ENCODE measurements at places on chromosomes 2 and 18. TPM values are rescaled to one million over a fixed set of nuclear protein-coding genes. Genes with fewer than 3 reads are reported as not detected.

Gene TPO
- total RNA-seq, result 0.39 TPM

Gene NTSR2
- total RNA-seq, result not detected

Gene SIX3
- not detected for total RNA-seq

DNA sequence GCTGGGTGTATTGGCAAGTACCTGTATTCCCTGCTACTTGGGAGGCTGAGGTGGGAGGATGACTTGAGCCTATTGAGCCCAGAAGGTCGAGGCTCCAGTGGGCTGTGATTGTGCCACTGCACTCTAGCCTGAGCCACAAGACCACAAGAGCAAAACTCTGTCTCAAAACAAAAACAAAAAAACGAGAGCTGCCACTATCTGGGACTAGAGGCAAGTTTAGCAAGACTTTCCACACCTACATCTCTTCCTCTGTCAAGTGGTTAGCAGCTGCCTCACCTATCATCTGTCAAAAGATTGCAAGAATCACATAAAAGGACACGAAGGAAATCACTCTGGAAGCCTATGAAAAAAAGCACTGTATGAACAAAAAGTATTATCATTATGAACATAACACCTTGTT lies 55.2 kb upstream of the RIOK3 start:
- DNase-seq, result no peak
- H3K36me3 ChIP-seq, result no peaks in the 10 kb centered on the region
- peaks cover 5% of the 10 kb centered on the region for H3K4me1 ChIP-seq

DNA sequence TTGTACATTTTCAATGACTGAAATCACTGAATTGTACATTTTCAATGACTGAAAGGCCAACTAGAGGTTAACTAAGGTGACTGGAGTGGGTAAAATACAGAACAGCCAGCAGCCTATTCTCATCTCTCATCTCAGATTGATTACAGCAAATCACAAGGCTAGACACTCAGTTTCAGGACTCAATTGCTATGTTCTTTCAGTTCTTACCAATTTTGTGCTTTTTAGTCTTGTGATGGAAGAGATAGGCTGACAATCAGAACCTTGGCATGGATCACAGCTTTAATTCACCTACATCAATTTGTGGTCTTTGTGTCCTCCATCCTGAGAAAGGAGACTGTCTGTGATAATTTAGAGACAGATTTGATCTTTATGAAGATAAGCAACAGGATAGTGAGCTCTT lies 124.7 kb downstream of the GULP1 start:
- H3K27me3 ChIP-seq, result no peaks in the 10 kb centered on the region
- no peaks in the 10 kb centered on the region for H3K4me1 ChIP-seq
- H3K27ac ChIP-seq, result no peak overlapping the region
- DNase-seq, result no peak
- no peak overlapping the region for H3K4me3 ChIP-seq

DNA sequence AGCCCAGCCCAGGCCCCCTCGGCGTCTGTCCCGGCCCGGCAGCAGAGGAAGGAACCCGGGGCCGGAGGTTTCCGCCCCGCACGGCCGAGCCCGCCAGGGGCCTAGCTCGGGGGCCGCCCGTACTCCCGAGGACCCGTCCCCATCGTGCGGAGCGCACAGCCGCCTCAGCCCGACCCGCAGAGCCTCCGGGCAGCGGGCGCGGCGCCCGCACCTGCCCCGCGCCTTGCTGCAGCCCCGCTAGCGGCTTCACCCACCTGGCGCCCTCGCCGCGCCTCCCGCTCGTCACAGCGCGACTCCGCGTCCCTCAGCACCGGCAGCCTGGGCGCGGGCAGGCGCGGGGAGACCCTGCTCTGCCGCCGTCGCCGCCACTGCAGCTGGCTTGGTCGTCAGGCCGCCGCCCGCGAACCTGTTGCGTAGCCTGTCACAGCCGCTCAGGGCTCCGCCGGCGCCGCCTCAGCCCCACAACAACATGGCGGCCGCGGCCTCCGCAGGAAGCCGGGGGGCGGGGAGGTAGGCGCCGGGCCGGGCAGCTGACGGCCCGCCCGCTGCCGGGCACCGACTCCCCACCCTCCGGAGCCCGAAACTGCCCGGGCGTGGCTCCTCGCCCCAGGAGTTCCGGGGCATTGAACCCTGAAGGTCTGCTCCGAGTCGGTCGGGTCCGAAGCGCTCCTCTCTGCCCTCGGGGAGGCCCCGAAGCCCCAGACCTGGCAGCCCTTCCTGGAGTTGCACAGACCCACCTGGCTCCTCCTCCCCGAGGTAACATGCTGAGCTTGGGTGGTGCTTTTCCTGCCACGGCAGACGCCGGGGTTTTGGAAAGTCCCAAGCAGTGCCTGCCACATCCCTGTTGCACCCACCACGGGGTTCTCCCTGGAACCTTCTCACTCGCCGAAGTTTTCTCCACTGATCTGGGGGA lies at the start of gene ITSN2:
TSS of gene ITSN2 (minus strand) at position 487 of the 913 bp plus-strand sequence. CDS start 32,454 bp downstream, outside the sequence.
- peaks cover 35% of the 10 kb centered on the region for H3K4me1 ChIP-seq
- DNase-seq, result peak; percentile 96
- peak within 1 kb of the TSS; percentile 97 for H3K27ac ChIP-seq

- H3K4me1 ChIP-seq, result no peaks in the 10 kb centered on the region
- no peaks in the 10 kb centered on the region for H3K27me3 ChIP-seq
- no peak overlapping the region for H3K4me3 ChIP-seq
- DNase-seq, result no peak
Measured at GRCh38 chr18:10913919-10914318, 235.4 kb downstream of the PIEZO2 start.

- no peak for DNase-seq
- H3K27me3 ChIP-seq, result no peaks in the 10 kb centered on the region
- no peaks in the 10 kb centered on the region for H3K4me1 ChIP-seq
- H3K36me3 ChIP-seq, result no peaks in the 10 kb centered on the region
Measured at GRCh38 chr18:48066225-48066652, 135.8 kb upstream of the SMAD2 start.

DNA sequence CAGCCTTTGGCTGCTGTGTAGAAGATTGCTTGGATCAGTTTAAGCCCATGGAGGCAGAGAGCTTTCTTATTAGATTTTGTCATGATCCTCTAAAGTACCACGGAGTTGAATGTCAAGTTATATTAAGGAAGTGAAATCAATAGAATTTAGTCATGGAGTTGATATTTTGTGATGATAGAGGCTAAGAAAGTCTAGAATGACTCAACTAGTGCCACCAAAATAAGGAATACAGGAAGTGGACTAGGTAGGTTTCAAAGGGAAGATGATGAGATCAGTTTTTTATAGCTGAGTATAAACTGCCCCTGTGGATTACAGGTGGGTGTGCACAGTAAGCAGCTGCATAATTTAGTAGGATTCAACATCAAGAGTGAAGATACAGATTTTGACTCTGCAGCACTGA lies 25.2 kb downstream of the FBXO36 start:
- DNase-seq, result no peak
- no peaks in the 10 kb centered on the region for H3K4me1 ChIP-seq
- H3K4me3 ChIP-seq, result no peak overlapping the region
